Activated T-helper 17 cell treated with anti-CD3 and anti-CD28 coated beads, Interleukin-2, amount 50 U/mL, for 72 hours (primary cell): ENCODE measurements at places on chromosomes 5 and 9. TPM values are rescaled to one million over a fixed set of nuclear protein-coding genes. Genes with fewer than 3 reads are reported as not detected.

Gene SLC34A1
- total RNA-seq, result 1.1 TPM

Gene SMC5
- 49.3 TPM for total RNA-seq

Gene FBP2
- not detected for total RNA-seq

Gene PCDHGA12
- total RNA-seq, result not detected

Gene DAB2
- not detected for total RNA-seq

Gene IFNA2
- not detected for total RNA-seq

Gene IRX2
- not detected for total RNA-seq

Gene LCN1
- not detected for total RNA-seq

Gene LHX2
- not detected for total RNA-seq

- ATAC-seq, result no peak
These were observed 86.5 kb upstream of the ATP10B start for GRCh38 chr5:160938532-160938931.

- ATAC-seq, result no peak
These were observed 200.0 kb upstream of the ANKRD55 start for GRCh38 chr5:56433039-56433617.

DNA sequence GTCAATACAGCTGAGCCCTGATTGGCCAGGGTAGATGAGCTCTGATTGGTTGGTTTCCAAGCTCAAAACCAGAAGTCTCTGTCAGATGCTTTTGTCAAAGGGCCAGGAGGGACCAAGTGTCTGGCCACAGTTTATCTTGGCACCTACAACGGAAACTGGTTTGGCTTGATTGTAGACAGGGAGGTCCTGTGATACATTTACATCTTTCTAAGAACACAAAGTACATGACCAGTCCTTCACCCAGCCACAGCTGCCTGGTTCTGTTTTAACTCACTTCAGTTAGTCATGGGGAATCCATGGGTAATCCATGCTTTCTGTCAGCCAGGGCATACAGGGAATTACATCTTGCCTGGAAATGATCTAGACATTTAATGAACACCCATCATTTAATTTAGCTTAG is 171.2 kb downstream of the SLC12A2 start:
- no peak for ATAC-seq

- ATAC-seq, result no peak
These were observed 15.0 kb downstream of the NAIF1 start for GRCh38 chr9:128051932-128052709.

GRCh38 chr5:54904425-54904824 is 81.0 kb downstream of the ESM1 start:
- no peak for ATAC-seq

GRCh38 chr5:124512952-124513632 is 233.3 kb downstream of the ZNF608 start:
- ATAC-seq, result no peak

GRCh38 chr9:89469003-89469402 is 28.9 kb downstream of the SEMA4D start:
- ATAC-seq, result no peak

DNA sequence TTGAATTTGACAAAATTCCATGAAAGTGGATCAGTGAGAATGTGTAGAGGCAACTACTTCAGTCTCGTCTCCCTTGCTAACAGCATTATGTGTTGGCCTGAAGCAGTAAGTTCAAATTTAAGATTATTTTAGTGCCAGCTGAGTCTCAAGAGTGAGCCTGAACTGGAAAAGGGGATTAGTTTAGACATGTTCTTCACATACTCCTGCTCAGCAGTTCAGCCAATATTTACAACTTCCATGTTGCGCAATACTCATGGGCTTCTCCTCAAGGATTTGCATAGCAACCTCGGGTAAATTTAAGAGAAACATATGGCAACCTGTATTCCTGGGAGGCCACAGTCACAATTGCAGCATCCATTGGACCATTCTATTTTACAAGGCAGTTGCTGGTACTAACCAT is 553.8 kb downstream of the PTPRD start:
- ATAC-seq, result no peak

GRCh38 chr5:32044434-32044833 is 129.7 kb downstream of the GOLPH3 start:
- no peak for ATAC-seq

DNA sequence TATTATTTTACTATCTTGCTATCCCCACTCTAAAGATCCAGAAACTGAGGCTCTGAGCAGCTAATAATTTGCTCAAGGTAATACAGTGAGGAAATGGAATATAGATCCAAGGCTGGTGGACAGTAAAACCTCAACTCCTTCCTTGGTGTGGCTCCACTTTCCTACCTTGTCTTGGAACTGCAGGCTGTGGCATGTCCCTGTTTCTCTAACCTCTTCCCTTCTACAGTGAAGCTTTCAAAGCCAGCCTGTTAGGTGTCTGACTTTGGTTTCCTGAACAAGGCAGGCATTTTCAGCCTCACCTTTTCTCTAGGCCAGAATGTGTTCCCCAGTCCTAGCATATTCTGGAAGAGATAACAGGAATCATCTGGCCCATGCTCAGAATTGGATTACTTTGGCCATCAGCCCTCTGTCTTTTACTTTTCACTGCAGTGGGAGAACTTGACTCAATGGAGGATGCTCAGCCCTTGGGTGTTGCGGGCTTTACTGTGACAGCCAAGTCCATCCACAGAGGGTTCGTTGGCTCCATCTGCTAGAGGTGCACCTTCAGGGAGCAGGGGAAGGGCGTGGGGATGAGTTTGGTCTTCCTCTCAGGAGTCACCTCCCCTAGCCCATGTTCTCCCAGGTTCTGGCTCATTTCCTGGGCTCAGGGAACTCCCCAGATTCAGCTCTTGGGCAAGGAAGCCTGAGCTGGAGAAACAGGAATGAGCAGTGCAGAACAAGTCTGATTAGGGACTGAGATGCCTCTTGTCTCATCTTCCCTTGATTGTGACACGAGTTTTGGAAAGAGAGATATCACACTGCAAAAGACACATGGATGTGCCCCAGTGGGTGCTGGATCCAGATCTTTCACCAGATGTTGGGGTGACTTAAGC is 1.1 kb downstream of the NIPAL4 start:
- no peak for ATAC-seq

GRCh38 chr5:163586531-163586956 is 81.1 kb downstream of the MAT2B start:
- no peak for ATAC-seq

DNA sequence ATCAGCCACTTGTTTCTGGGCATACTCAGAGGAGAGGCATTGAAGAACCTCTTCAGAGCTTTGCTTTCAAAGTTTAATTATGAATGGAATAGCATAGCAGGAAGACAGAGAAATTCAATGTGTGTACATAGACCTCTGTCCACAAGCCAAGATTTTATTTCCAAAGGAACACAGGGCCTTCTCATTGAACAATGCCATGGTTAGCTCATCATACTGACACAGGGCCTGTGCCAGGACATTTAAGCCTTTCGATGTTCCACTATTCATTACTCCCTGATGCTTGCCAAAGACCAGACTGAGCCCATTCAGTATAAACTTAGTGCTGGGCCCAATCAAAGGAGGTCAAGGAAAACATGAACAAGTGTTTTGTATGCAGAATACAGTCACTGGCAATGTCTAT is 280.8 kb downstream of the FBXL17 start:
- ATAC-seq, result no peak

DNA sequence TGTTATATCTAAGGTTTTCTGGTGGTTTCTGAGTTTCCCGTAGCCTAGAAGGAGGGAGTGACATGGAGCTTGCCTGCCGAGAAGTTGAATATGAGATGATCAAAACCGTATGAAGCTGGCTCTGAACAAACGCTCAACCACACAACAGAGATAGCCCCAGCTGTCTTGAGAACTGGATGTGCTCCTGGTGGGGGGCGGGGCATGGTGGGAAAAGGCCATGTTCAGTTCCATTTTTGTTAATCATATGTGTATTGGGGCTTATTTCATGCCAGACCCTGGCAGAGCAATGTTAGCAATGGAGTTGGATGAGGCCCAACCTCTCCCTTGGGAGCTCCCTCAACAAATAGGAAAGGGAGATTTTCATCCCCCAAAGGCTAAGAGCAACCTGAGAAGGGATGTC is 4.8 kb downstream of the CCL19 start:
- ATAC-seq, result no peak

GRCh38 chr5:1523480-1523792 is 324 bp downstream of the LPCAT1 start:
- peak; percentile 54 for ATAC-seq

GRCh38 chr5:172235132-172235780 is 41.3 kb downstream of the EFCAB9 start:
- ATAC-seq, result peak; percentile 14

GRCh38 chr9:128151309-128152132 is 2.3 kb downstream of the LCN2 start:
- ATAC-seq, result no peak

- no peak for ATAC-seq
These were observed 24.0 kb upstream of the SRFBP1 start for GRCh38 chr5:121937762-121938161.

DNA sequence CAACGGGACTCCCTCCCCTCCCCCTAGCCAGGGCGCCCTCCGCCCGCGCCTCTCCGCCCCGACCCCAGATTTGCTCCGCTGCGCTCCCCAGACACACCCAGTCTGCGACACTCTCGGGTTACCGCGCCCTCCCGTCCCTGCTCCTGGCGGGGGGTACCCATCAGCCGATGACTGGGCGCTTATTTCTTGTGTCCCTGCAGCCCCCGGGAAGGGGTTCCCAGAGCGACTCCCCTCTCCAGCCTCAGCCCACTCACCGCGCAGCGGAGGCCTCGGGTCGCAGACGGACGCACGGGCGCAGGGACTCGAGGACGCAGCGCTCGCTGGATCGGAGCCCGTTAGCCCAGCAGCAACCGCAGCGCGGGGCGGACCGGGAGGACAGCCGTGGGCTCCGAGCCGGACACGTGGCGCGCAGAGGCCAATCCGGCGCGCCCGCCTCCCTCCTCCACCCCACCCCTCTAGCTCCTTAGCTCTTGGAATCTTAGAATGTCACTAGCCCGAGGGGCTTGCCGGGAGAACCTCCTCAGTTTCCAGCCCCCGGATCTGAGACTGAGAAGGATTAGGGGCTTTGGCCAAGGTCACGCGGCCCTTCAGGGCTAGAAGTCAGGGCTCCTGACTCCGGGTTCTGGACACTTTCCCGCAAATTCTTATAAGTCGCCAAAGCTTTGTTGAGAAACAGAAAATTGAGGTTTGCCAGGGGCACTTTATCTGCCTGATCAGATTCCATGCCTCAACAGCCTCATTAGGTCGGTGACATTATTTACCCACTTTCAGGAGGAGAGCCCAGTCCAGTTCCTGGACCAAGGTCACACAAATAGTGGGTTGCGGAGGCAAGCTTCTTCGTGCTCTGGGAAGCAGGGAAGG is at the start of gene ANXA6:
ANXA6 (minus strand) TSS at position 354 of the 861 bp plus-strand sequence. CDS start 9,878 bp downstream, outside the sequence.
- peak; percentile 71 for ATAC-seq

- ATAC-seq, result no peak
These were observed 49.6 kb downstream of the STRBP start for GRCh38 chr9:123218831-123219230.

DNA sequence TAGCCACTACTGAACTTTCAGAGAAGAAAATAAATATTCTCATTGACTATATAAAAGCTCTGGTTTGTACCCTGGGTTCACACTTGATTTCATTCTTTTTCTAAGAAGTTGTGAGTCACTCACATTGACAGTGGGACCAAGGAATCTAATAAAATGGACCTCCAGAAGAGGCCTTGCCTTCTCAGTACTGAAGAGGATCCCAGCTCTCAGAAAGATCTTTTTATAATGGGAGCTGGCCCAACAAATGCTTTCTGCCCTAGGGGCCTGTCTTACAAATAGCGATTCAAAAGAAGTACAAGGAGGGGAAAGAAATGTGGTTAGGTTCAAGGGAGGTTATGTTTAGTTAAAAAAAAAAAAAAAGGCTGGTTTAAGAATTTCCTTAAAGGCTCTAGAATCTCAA is 237.9 kb downstream of the ISL1 start:
- no peak for ATAC-seq

DNA sequence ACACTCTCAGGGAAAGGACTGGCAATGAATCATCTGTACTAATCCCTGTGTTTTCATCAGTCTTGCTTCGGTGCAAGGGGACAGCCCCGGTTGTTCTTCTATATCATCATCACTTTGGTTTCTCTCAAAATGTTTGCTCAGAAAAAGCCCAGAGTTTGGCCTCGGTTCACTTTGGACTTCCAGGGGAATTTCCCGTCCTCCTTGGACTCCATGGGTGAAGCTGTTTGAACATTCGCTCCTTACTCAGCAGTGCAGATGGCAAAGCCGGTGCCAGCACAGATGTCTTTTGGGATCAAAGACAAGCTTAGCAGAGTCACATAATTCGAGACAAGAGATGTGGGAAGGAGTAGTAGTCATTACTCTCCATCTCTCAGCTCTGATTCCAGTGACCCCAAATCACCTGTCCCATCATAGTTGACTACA is 69.8 kb upstream of the TNFSF8 start:
- ATAC-seq, result peak; percentile 82

DNA sequence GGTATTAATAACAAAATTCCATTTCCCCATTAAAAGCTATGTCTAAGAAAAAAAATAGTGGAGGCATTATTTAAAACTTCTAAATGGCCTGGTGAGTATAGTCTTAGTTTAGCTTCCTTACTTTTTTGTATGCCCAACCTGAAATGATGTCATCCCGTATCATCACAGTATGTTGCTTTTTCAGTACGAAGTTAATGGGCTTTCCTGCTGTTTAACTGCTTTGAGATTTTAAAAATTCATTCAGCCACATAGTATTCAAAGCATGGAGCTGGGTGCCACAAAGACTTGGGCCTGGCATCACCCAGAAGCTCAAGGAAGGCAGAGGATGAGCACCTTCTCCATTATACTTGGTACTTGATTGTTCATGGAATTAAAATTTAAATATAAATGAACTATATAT is 7.4 kb downstream of the F2RL2 start:
- ATAC-seq, result no peak

DNA sequence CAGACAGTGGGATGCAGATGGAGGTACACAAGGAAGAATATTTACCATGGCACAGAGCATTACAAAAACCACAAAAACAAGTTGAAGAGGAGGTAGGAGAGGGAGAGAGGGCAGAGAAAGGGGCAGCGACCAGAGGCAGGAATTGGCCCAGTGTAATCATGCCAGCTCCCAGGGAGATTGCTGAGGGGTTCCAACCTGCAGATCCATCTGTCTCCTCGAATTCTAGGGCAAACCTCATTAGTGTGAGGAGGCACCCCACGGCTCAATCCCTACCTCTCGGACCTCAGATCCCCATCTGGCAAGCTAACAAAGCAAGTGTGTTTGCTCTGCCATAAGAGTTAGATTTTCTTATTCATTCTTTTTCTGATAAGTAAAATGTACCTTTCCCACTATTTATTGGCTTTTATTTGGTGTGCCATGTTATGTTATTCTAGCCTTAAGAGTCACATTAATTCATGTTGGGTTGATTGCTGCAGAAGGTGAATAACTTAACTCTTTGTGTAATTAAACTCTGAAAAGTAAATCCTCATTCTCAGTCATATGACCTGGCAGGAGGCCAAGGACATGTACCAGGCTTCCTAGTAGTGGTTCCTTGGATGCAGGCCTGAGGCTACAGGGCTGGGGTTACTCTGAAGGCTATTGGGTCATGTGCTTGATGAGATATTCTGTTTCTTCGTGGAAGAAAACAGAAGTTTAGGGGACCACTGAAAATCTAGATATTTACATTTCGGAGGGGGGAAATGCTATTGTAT is 315.2 kb upstream of the ATP10B start:
- no peak for ATAC-seq

DNA sequence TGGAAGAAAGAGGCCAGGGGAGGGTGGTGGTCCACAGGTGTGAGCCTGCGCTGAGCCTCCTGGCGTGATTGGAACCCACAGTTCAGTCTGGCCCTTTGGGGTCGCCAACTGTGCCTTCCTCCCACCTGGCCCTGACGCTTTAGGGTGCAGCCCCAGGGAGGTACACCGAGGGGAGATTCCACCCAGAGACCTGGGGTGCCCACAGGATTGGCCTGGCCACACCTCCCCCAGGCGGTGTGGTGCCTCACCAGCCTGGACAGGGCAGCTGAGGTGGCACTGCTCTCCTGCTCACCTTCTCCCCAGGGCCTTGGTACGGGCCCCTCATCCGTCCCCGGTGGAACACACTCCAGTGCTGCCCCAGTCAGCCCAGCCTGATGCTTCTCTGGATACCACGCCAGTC is 1.0 kb upstream of the CLIC3 start:
- ATAC-seq, result no peak
